Hematopoietic multipotent progenitor cell treated with erythropoietin and hydrocortisone succinate and interleukin-3 and kit ligand, for 15 days (in vitro differentiated cells): ENCODE measurements at places on chromosomes 13 and 19.

DNA sequence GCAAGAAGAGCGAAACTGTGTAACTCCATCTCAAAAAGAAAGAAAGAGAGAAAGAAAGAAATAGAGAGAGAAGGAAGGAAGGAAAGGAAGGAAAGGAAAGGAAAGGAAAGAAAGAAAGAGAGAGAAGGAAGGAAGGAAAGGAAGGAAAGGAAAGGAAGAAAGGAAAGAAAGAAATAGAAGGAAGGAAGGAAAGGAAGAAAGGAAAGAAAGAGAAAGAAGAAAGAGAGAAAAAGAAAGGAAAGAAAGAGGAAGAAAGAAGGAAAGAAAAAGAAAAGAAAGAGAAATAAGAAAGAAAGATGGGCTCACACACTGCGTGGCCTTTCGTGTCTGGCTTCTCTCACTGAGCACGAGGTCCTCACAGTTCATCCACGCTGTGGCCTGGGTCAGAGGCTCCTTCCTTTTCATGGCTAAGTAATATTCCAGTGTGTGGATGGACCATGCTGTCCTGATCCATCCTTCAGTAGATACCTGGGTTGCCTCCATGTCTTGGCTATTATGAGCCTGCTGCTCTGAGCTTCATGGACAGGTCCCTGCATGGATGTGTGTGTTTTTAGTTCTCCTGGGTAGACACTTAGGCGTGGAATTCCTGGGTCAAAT lies 67.4 kb upstream of the NFIC start:
- DNase-seq, result no peak

- DNase-seq, result no peak
These were observed 96.3 kb upstream of the SOX1 start for GRCh38 chr13:111970494-111971141.

DNA sequence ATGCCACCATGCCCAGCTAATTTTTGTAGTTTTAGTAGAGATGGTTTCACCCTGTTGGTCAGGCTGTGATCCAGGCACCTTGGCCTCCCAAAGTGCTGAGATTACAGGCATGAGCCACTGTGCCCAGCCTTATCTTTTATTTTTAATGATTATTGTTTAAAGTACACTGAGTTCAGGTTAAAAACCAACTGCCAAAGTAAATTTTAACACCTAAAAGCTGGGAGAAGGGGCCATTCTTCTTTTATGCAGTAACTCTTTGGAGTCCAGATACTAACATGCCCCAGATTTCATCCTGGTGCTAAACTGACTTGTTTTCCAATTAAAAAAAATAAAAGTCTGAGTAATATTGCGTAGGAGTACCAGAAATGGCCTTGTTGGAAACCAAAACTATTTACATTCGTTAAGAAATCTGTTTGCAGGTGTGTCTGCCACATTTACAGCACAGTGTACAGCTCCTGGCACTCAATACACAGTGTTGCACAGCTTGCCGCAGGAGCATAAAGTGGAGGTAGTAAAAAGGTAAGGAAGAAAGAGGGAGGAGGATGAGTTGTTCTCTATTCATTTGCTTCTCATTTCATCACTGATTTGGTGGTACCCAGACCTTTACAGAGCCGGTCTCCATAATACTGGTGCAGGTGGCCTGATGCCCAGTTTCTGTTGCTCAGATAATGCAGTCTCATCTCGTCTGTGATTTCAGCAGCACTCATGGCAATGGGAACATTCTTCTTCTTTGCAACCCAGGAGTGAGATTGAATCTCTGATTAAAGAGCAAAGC lies 108.9 kb downstream of the PCCA start:
- no peak for DNase-seq

DNA sequence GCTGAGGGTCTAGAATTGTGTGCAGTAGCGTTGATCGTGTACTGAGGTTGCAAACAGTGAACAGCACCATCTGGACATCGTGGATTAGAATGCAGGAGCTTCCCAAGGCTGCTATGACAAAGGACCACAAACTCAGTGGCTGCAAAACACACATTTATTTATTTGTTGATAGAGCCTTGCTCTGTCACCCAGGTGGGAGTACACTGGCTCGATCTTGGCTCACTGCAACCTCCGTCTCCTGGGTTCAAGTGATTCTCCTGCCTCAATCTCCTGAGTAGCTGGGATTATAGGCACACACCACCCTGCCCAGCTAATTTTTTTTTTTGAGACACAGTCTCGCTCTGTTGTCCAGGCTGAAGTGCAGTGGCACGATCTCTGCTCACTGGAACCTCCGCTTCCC lies 2.3 kb upstream of the UHRF1 start:
- DNase-seq, result no peak

GRCh38 chr13:110520431-110521295 lies 40.9 kb downstream of the RAB20 start:
- DNase-seq, result no peak

DNA sequence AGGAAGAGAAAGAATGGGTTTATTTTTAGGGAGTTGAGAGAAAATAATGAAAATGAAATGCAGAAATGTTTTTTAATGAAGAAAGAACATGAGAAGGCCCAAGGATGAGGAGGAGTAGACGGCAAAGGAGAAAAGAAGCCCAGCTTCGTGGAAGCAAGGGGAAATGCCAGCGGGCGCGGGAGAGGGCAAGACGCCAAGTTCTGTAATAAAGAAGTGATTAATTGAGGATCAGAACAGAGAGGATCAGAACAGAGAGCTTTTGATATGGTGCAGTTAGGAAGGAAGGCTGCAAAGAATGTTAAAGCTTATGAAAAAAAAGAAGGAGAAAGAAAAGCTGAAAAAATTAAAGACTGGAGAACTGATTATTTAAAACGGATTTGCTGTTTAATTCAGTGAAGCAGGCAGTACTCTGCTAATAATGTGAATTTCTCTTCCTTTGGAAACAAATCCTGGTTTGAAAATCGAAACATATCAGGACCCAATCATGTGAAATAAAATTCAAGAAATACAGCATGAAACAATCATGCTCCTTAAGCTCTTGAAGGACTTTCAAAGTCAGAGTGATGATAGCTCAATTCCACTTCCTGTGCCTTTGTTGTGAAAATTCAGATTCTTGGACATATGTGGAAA lies 99.3 kb upstream of the SOX1 start:
- no peak for DNase-seq
